ENCODE measurements at places on chromosomes 13 and 19.

- DNase-seq, result no peak
Observed at GRCh38 chr19:990119-990571, 6.0 kb downstream of the WDR18 start.

DNA sequence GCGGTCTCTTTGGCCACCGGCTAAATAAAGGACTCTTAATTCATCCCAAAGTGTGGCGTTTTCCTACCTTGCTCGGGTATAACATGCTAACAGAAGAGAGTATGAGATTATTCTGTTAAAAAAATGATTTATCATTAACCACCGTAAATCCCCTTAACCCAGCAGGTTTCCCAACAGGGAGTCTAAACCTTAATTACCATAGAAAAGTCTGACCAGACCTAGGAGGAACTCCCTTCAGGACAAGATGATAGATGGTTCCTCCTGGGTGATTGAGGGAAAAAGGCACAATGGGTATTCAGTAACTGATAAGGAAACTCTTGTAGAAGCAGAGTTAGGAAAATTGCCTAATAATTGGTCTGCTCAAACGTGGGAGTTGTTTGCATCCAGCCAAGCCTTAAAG lies 193.7 kb downstream of the ZNF737 start:
- DNase-seq, result no peak

GRCh38 chr19:56142087-56142787 lies 1.1 kb downstream of the ZNF444 start:
- no peak for DNase-seq

- no peak for DNase-seq
Observed at GRCh38 chr13:55664178-55664577, 1476.5 kb upstream of the PRR20A start.

- no peak for DNase-seq
Observed at GRCh38 chr13:99119656-99120055, 81.0 kb upstream of the UBAC2 start.

- no peak for DNase-seq
Observed at GRCh38 chr13:47896546-47896945, 104.5 kb downstream of the SUCLA2 start.

DNA sequence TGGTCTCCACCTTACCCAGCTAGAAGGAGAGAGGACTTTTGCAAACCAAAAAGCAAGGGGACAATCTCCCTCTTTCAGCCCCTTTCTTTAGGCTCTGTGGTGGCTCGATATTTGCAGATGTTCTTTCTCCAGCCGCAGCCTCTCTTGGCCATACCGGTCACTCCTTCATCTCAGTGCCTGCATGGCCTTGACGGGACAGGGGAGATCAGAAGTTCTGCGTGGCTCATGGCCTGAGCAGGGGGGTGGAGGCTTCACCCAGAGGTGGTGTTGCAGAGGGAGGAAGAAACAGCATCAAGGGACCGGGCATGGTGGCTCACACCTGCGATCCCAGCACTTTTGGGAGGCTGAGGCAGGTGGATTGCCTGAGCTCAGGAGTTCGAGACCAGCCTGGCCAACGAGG lies 53.2 kb downstream of the MYO9B start:
- no peak for DNase-seq

DNA sequence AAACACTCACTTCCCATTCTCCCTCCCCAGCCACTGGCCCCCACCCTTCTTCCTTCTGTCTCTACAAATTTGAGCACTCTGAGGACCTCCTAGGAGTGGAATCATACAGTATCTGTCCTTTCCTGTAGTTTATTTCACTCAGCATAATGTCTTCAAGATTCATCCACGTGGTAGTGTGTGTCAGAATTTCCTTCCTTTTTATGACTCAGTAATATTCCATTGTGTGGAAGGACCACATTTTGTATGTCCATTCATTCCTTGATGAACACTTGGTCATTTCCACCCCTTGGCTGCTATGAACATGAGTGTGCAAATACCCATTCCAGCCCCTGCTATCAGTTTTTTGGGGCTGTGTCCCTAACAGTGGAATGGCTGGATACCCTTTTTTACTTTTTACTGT lies 9.8 kb downstream of the KLF2 start:
- DNase-seq, result no peak

GRCh38 chr13:114130837-114131582 lies 1.4 kb downstream of the RASA3 start:
- DNase-seq, result peak; percentile 32

DNA sequence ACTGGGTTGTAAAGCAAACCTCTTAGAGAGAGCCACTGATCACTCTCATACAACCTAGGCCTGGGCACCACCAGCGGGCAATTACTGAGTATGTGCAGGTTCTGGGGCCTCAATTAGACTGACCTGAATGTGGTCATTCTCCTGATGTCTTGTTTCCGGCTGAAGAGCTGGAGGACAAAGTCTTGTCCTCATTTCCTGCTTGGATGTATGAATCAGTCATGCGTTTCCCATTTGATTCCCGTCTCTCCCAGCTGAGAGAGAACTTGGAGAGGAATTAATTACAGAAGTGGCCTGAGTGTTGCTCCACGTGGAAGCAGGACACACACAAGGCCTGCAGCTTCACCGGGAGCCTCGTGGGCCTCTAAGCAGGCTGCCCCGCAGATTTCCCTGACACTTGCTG lies 799.3 kb upstream of the ARGLU1 start:
- no peak for DNase-seq

DNA sequence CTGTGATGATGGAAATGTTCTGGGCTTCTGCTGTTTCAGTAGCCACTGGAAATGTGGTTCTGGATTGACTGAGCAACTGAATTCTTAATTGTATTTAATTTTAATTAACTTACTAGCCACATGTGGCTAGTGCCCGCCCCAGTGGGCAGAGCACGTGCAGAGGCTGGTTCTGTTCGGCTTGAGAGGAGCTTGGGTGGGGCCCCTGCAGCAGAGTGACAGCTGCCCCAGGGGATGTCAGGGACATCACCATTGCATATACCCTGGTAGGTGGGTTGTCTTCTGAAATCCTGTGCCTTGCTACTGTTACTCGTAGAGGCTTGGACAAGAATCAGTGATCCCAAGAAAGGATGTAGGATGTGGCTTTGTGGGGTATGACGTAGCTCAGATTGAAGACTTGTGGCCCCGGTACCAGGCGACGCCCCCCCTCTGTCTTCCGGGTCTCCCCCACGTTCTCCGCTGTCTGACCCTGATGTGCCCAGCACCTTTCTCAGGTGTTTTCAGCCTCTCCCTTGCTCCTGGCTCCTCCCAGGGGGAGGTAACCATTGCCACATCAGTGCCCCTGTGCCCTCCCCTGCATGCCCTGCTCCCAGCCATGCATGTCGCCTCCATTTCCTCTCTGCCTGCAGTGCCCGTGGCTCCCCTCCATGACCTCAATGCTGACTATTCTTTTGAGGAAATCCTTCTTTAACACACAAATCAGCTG lies 102.6 kb upstream of the RNF113B start:
- no peak for DNase-seq

GRCh38 chr19:37654118-37654517 lies 1.1 kb downstream of the ZFP30 start:
- DNase-seq, result no peak

DNA sequence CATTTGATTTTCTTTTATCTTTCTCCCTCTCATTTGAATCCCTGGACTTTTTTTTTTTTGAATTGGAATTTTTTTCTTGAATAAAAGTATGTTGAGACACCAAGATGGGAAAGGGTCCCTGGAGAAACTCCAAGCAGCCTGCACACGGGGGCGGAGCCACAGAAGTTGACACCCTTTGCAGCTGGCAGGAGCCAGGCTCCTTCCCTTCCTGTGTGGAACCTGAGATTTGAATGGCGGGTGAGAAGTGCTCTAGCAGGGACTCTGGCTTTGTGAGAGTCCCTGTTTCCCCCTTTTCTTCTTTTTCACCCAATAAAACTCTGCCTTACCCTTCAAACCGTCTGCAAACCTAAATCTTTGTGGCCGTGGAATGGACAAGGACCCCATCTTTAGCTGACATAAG lies 1381.0 kb upstream of the MIR17HG start:
- no peak for DNase-seq

DNA sequence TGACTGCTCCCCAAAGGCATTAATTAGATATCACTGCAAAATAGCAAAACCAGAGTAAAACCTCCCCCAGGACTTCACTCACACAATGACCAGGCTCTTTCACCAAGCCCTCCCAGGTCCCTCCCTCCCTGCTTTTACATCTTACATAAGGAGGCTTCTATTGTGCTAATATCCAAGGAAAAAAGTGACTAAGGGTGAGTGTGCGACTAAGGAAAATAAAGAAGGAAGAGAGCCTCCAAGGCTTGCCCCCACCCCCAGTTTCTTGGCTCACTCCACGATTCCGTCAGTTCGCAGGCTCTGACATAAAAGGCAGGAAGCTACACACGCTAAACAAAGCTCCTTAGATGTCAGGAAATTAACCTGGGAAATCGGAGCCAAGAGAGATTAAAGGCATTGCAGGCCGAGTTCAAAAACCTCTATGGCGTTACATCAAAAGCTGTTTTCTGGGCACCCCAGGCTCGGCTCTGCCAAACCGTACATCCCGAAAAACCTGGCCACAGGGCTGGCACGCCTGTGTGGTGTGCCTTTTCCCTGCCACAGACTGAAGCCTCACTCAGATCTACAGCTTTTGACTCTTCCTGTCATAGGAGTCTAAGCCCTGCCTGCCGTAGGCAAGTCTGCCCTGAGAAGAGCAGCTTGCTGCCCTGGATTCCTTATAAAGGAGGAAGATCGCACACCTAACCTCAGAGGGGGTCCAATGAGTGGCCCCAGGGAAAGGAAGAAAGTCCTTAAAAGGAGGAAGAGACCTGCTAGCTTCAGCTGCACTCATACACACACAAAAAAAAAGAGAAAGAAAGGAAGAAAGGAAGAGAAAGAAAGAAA lies 67.0 kb upstream of the SERP2 start:
- no peak for DNase-seq

GRCh38 chr19:14770944-14771839 lies 7.2 kb downstream of the ADGRE2 start:
- no peak for DNase-seq

- no peak for DNase-seq
Observed at GRCh38 chr19:41098762-41099161, 10.5 kb downstream of the CYP2A13 start.

- DNase-seq, result no peak
Observed at GRCh38 chr19:13428352-13428751, 77.9 kb downstream of the CACNA1A start.

DNA sequence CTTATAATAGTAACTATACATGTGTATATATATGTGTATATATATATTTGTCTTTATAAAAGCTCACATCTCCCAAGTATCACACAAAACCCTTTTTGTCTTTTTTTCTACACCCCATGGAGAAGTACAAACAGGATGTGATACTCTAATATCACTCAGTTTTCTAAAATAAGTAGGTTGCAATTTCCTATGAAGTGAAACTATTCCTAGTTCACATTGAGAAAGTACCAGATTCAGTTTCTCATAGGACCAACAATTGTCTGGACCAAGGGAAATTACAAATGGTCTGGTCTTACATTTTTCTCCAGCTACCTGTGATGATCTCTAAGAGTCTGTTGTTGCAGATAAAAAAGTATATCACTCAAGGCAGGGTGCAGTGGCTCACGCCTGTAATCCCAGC lies 17.9 kb upstream of the LILRB1 start:
- no peak for DNase-seq

- no peak for DNase-seq
Observed at GRCh38 chr13:94313926-94314325, 165.6 kb downstream of the DCT start.

- no peak for DNase-seq
Observed at GRCh38 chr19:55115446-55116065, 1.9 kb downstream of the PPP1R12C start.

DNA sequence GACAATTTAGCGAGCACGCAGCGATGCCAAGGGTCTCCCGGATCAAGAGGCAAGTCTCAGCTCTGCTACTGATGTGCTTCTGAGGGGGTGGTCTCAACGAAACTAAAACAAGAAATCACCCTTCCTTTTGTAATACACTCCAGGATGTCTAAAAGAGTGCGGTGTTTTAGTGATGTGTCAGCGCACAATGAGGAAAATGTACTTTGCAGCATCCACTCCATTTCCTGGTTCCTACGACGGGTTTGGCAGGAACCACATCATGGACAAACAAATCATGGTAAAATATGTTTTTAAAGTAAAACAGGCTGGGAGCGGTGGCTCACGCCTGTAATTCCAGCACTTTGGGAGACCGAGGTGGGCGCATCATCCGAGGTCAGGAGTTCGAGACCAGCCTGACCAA lies 154.0 kb upstream of the TSC22D1 start:
- no peak for DNase-seq

DNA sequence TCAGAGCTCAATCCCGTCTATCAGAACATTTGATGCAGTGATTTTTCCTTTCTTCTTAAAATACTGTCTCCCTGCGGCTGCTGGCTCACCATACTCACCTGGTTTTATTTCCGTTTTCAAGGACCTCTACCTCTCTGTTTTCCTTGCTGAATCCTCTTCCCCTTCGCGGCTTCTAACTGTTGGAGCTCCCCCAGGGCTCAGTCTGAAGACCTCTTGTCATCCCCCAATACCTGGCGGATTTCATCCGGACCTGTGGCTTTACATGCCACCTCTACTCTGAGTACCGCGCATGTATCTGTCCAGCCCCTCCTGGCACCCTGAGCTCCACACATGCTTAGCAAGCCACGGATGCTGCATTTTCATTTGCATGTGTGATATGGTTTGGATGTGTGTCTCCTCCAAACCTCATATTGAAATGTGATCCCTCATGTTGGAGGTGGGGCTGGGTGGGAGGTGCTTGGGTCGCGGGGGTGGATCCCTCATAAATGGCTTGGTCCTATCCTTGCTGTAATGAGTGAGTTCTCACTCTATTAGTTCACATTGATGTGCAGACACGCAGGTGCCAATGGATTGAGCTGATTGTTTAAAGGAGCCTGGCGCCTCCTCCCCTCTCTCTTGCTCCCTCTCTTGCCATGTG lies 106.2 kb upstream of the LSM14A start:
- no peak for DNase-seq

- DNase-seq, result no peak
Observed at GRCh38 chr19:17259118-17259780, 5.3 kb downstream of the USHBP1 start.

GRCh38 chr13:39766464-39767158 lies 111.1 kb downstream of the COG6 start:
- DNase-seq, result no peak

DNA sequence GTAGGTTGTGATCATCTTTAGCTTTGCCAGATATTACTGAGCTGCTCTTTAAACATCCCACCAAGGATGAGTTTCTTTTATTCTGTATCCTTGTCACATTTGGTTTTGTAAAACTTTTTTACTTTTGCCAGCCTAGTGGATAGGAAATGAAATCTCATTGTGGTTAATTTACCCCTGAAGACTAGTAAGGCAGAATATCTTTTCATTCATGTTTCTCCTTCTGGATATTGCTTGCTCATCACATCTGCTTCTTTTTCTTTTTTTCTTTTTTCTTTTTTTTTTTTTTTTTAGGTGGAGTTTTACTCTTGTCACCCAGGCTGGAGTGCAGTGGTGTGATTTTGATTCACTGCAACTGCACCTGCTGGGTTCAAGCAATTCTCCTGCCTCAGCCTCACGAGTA lies 31.3 kb downstream of the SIPA1L3 start:
- no peak for DNase-seq

- no peak for DNase-seq
Observed at GRCh38 chr19:55032170-55032800, 5.8 kb downstream of the GP6 start.

Measured in effector CD8-positive, alpha-beta T cell (primary cell).